ENCODE measurements at places on chromosomes 3 and 15.

DNA sequence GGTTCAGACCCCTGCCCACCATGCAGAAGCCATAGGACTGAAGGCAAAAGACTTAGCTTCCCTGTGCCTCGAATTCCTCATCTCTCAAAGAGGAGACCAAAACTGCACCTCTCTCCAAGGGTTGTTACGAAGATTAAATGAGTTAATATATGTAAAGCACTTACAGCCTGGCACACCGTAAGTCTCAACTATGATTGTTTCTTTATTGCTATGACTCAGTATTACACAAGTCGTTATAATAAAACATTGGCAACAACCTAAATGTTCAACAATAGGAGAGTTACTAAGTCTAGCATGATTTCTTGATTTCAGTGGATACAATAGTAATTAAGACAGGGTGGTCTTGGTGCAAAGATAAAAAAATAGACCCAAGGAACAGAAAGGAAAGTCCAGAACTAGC, 19.6 kb upstream of the FGD5 start:
- no peak for DNase-seq

GRCh38 chr3:195859061-195859845, 47.5 kb upstream of the MUC4 start:
- DNase-seq, result peak; percentile 59

DNA sequence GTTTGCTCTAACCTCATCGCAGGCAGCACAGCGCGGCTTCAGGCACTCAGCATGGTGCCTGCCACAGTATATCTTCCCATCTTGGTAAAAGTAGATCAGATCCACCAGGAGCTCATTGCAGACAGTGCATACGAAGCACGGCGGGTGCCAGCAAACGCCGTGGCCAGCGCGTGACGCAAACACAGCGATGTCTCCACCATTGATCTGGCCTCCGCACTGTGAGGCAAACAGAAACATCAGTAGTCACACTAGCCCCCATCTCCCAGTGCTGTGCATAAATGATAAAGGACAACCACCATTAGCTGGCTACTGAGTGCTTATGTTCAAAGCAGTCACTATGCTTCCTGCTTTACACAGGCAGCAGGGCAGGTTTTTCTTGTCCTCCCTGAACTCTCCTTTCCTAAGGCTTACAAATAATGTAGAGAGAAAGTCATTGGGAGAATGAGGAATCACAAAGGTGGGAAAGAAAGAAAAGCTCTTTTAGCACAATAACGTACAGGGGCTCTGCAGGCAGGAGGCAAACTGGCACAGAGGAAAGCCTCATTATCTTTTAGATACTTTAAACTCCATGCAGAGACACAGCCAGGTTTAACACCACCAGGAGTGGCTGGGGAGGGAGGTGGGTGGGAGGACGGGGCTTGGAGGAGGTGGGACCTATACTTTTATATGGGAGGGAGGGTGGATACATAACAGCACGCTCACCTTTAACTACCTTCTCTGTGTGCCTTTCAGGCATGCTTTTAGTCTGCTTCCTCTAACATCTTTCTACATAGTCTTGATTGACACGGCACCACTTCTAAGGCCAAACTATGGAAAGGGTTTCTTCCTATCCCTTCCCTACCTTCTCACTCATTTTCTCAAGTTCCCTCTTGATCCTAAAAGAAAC, 67.9 kb downstream of the PRICKLE2 start:
- DNase-seq, result no peak

- peak; percentile 83 for DNase-seq
Measured at GRCh38 chr15:63600616-63601025, 3.4 kb downstream of the FBXL22 start.

DNA sequence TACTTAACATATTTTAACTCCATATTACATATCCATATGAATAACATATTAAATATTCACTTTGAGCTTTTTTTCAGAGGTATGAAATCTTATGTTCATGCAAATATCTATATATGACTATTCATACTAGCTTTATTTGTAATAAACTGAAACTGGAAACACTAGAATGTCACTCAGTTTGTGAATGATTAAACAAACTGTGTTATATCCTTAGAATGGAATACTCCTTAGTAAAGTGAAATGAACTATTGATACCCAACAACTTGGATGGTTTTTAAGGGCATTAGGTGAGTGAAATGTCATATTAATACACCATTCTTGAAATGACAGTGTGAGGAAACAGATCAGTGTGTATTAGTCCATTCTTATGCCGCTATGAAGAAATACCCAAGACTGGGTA, 45.4 kb downstream of the ARHGAP11B start:
- DNase-seq, result no peak
